ENCODE measurements at places on chromosomes 4 and X.
A peak's percentile ranks its signal among the peaks of the same experiment; 100 is the strongest.

- no peak for DNase-seq
Observed at GRCh38 chr4:120855307-120856001, 67.1 kb downstream of the PRDM5 start.

GRCh38 chrX:14738643-14739042 is 134.2 kb downstream of the FANCB start:
- DNase-seq, result no peak

GRCh38 chr4:116016201-116016600 is 902.8 kb upstream of the NDST4 start:
- DNase-seq, result no peak

GRCh38 chr4:25367004-25367621 is 9.9 kb upstream of the ANAPC4 start:
- no peak for DNase-seq

GRCh38 chr4:110165382-110166286 is 32.8 kb downstream of the ELOVL6 start:
- no peak for DNase-seq

DNA sequence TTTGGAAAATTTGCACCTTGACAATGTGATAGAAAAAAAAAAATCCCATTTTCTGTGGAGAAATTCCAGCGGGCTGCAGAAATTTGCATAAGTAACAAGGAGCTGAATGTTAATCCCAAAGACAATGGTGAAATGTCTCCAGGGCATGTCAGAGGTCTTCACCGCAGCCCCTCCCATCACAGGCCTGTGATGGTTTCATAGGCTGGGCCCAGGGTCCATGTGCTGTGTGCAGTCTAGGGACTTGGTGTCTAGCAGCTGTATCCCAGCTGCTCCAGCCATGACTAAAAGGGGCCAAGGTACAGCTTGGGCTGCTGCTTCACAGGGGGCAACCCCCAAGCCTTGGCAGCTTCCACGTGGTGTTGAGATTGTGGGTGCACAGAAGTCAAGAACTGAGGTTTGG is 85.2 kb downstream of the ADGRA3 start:
- no peak for DNase-seq

- DNase-seq, result no peak
Observed at GRCh38 chrX:48472851-48473703, 2.9 kb upstream of the FTSJ1 start.

- no peak for DNase-seq
Observed at GRCh38 chrX:71622576-71623450, 4.5 kb upstream of the CXCR3 start.

GRCh38 chr4:29861307-29861706 is 858.9 kb upstream of the PCDH7 start:
- DNase-seq, result no peak

- no peak for DNase-seq
Observed at GRCh38 chr4:170079981-170080380, 9.8 kb downstream of the AADAT start.

GRCh38 chrX:51860679-51861078 is 32.7 kb upstream of the MAGED1 start:
- peak; percentile 0 for DNase-seq

- no peak for DNase-seq
Observed at GRCh38 chr4:158122501-158122900, 50.3 kb downstream of the GASK1B start.

DNA sequence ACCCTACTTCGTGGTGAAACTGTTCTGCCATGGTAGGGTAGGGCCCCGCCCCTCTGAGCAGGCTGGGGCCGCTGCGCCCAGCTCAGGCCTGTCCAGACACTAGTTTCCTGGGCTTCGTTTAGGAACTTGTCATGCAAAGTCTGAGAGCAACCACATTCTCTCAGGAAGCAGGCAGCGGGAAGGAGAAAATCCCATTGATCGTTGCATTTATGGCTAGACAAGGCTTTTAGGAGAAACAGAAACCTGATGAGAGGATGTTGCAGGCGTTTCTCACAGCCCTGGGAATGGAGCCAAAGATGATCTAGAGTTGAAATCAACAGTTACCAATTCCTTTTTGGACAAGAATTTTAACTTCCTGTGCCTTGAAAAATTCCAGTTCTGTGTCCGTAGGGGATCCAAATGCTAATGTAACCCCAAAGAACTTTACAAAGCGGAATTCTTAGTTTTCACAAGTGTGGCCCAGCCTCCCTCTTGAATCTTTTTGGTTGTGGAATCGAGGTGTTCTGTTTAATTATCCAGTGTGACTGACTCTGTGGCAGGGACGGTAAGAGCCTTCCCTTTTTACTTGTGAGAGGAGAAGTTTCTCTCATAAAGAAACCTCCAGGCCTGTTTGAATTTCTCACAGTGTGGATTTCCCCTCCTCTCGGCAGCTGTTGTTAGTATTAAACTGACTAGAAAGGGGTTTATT is 4.5 kb upstream of the CXCL9 start:
- DNase-seq, result no peak

- no peak for DNase-seq
Observed at GRCh38 chrX:30343206-30343605, 34.0 kb upstream of the NR0B1 start.

DNA sequence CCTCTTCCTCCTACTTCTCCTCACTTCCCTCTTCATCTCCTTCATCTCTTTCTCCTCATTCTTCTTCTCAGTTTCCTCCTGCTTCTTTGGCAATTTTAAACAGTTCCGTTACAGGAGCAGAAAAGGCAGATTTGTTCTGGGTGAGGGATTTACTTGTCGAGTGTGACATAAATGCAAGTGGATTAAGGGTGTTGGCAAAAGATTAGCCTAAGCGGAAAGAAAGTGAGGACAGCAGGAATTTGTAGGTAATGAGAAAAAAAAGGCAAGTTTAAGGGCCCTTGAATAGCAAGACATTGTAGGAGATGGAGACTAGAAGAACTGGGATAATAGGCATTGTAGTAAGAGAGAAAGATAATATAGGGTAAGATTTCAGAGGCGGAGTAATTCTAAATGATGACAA is 841.6 kb downstream of the RAPGEF2 start:
- DNase-seq, result no peak

GRCh38 chr4:137852326-137852725 is 320.0 kb upstream of the PCDH18 start:
- DNase-seq, result no peak

DNA sequence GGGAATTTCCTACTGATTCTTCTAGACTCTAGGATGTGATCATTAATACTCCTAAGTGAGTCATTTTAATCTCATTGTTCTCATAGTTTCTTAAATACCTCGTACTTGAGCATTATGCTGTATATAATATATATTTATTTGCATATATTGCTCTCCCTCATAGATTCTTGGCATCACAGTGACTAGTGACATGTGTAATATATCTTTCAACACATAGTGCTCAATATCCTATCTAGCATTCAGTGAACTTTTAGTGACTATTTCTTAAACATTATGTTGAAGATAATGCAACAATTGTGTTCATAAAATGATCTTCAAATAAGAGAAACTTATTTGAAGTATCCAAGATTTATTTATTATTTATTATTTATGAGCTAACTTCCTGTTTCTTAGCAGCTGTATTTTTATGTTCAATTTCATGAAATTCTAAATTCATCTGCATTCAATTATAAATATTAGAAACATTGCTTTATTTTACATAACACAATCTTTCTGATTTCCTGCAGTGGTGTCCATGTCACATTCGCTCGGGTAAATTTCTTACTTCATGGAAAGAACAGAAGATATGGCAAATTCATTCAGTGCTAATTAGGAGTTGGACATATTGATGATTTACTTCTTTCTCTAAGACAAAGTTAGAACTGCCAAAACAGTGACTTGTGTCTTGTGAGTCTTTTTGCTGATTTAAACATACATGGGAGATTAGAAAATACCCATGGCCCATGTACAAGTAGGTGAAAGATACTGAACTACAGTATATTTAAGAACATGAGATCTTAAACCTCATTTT is 1095.5 kb upstream of the IGFBP7 start:
- no peak for DNase-seq

- no peak for DNase-seq
Observed at GRCh38 chr4:70660106-70660505, 6.2 kb downstream of the JCHAIN start.

- DNase-seq, result no peak
Observed at GRCh38 chr4:14125375-14126129, 498.0 kb upstream of the BOD1L1 start.

GRCh38 chr4:53121264-53121865 is 244.5 kb downstream of the SCFD2 start:
- no peak for DNase-seq

GRCh38 chr4:6124386-6125102 is 75.8 kb downstream of the JAKMIP1 start:
- DNase-seq, result no peak

All from NCI-H1417 treated with DMSO at 0.1 percent for 48 hours (cell line).